ENCODE measurements at places on chromosomes 1 and 21. TPM values are rescaled to one million over a fixed set of nuclear protein-coding genes. Genes with fewer than 3 reads are reported as not detected.

DNA sequence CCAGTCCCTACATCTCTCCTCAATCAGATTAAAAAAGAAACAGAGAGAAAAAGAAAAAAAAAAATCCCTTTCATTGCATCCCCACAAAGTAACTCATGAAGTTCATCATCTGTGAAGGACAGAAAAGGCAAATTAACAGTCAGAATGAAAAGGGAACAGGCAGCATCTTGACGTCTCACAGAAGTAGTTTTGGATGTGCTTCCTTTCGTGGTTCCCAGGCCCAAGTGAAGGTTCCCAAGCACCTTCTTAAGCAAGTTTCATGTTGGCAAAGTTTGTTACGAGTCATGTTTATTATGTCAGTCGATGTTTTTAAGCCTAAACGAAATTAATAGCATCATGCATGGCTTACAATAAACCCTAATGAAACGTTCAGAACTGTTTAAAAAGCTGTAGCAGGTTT is 475.2 kb downstream of the SETD4 start:
- no peak for DNase-seq

The CFAP107 gene
- total RNA-seq, result 1.3 TPM

DNA sequence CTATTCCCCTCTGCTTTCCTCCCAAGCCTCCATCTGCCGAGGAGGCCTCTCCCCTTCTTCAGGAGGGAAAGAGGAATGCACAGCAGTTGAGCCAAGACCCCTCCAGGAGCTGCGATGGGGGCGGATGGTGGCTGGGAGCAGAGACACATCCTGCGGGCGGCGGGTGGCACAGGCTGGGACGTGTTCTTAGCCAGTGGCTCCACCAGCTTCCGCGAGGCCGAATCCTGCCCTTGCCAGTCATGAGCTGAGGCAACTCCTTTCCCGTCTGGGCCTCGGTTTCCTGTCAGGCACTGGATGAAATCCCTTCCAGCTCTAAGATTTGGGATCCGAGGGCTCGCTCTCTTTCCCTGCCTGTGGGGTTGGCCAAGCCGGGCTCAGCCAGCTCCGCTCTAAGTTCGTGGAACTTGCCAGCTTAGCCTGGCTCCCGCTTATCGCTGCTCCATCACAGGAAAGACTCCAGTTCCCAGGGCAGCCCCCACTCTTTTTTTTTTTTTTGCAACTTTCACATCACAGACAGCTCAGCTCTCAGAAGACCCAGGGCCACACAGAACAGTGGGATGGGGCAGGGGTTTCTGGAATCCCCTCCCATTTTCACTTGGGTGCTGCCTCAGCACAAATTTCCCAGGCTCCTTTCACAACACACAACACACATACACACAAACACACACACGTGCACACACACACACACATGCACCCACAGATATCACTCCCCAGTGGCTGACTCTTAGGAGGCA is 506 bp downstream of the MYOM3 start:
- DNase-seq, result peak; percentile 4

The SPRR2D gene
- total RNA-seq, result not detected

The SLC9A1 gene
- 48.0 TPM for total RNA-seq

The DNASE2B gene
- total RNA-seq, result 1.3 TPM

The PRDM16 gene
- 21.3 TPM for total RNA-seq

DNA sequence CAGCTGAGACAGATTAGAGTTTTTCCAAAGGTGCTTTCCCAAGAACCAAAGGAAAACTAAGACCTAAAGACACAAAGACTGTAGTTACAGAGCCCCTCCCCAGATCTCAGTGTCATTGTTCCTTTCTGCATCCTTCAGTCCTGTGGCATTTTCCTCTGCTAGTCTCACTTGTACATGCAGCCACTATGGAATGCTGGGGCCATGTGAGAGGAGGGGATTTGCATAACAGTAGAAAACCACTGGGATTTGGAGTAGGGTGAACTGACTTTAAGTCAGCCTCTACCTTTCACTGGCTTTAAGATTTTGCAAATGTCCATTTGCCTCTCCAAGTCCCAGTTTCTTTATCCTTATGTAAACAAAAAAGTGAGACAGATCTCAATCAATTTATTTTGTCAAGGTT is 119.4 kb upstream of the F3 start:
- no peak for DNase-seq

DNA sequence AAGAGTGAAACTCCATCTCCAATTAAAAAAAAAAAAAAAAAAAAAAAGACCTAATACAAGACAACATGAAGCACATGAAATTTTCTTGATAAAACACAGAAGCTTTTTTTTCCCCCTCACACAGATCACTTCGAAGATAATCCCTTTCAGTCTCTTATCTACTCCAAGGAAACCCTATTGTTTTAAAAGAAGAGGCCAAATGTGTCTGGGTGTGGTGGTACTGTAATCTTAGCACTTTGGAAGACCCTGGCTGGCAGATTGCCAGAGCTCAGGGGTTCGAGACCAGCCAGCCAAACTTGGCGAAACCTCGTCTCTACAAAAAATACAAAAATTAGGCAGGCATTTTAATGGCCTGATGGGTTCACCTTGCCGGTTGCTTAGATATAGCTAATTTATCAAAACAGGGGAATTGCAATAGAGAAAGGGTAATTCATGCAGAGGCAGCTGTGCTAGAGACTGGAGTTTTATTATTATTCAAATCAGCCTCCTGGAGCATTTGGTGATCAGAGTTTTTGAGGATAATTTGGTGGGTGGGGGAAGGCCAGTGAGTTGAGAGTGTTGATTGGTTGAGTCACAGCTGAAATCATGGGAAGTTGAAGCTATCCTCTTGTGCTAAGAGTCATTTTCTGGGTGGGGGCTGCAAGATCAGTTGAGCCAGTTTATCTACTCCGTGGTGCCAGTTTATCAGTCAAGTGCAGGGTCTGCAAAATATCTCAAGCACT is 62.5 kb downstream of the SLC16A1 start:
- DNase-seq, result no peak

GRCh38 chr1:244074559-244075171 is 23.6 kb downstream of the ZBTB18 start:
- no peak for DNase-seq

The MTHFR gene
- 34.0 TPM for total RNA-seq

The CNIH3 gene
- total RNA-seq, result 5.2 TPM

The CELA3A gene
- 11.7 TPM for total RNA-seq

The PYHIN1 gene
- 2.4 TPM for total RNA-seq

- DNase-seq, result no peak
Measured at GRCh38 chr1:53461323-53462044, 2.3 kb downstream of the DMRTB1 start.

GRCh38 chr1:47436979-47437446 is 831 bp upstream of the FOXD2 start:
- no peak for DNase-seq

DNA sequence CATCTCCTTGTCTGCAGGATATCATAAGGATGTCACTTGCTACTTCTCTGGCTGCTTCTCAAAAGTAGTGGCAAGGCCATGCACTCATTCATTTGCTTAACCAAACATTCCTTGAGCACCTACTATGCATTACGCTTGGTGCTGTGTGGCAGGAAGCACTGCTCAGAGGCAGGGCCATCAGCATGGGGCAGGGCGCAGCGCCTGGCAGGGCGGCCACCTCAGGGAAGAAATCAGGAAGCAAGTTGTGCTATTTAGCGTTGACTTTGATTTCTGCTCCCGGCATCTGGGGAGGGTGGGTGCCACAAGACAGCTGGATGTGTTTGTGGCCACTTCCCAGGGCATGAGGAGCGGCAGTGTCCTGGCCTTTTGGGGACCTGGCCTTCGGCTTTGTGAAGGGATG is 27.9 kb downstream of the PROK1 start:
- no peak for DNase-seq

DNA sequence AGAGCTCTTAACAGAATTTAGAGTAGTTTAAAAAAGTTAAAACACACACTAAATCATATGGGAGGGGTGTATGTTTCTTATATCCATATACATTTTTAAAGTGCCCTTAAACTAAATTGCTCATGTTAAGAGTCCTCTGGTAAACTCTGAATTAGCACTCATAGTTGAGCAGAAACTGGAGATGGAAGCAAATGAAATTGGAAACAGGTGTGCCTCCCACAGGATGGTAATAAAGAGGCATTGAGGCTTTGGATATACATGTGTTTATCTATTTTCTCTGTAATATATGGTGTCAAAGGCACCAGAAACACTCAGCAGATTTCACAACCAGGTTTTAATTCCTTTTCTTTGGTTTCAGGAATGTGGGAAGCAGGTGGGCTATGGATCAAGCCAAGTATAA is 188.6 kb downstream of the HS2ST1 start:
- DNase-seq, result no peak

The RHBG gene
- 0.74 TPM for total RNA-seq

GRCh38 chr1:92201973-92202372 is 15.7 kb upstream of the C1orf146 start:
- peak; percentile 15 for DNase-seq

The ENSA gene
- 245 TPM for total RNA-seq

The NBPF26 gene
- 46.7 TPM for total RNA-seq

DNA sequence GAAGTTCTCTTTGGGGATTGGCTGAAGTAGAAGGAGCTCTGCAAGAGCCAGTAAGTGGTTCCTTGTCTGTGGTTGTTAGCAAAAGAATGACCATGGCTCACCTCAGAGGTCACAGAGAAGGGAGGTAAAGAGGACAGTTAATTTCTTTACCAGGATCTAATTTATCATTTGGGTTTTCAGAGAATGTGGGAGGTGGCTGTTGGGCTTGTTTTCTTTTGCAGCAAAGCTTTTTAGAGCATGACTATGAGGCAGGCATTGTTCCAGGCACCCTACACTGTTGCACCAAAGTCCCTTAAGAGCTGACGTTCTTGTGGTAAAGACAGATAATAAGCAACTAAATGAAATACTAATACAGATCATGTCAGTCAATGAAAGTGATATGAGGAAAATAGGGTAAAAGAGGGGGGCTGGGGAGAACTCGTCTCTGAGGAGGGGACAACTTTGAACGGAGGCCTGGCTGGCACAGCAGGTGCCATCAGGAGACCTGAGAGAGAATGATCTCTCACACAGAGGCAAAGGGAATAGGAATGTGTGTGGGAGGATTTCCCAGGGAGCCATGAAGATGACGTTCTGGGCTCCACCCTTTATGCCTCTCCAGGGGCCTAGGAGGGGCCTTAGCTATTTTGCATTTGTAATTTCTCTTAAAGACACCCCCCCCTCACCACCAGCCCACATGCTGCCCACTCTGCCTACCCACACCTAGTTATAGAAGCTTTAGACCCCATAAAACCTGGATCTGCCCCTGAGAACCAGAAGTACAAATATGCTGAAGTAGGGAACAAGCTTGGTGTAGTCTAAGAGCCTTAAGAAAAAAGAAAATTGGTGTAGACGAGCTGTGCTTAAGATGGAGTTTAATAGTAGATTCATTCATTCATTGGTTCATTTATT is 177.5 kb downstream of the ROR1 start:
- DNase-seq, result no peak

- DNase-seq, result no peak
Measured at GRCh38 chr1:202012544-202013478, 2.4 kb downstream of the ELF3 start.

The SMCP gene
- not detected for total RNA-seq

The C1orf141 gene
- total RNA-seq, result 5.7 TPM

DNA sequence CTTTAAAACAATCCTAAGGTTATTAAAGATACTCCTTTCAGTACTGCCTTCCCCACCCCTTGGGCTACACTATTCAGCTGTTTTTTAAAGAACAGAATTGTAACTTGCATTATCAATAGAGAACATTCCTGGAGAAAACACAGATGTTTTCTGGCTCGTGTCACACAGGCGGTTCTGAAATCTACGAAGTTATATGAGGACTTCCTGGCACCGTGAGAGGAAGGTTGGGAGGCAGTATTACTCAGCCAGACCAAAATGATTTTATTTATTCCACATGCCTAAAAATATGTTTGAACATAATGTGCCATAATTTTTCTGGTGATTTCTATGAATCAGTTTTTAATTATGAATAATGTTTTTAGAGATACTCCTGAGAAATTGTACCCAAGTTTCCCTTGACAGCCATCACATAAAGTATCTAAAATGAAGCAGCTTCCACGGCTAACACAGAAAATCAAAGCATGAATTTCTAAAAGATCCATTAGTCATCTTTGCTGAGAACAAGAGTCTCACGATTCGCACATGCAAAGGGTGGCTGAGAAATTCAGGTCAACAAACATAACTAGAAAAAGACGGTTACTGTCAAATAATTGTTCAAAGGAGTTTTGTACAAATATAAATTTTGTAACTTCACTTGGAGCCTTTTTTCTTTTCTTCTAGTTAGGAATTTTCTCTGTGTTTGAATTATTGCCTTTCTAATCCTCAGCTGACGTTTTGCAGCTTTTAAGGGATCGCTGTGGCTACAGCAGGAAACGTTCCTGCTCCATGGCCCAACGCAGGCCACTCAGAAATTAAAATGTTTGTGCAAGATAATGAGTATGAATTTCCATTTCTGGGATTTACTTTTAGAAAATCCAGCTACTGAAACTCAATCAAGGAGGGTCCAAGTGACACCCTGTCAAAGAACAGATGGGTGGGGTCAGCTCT is 8.0 kb upstream of the SIM2 start:
- peak; percentile 22 for DNase-seq

- no peak for DNase-seq
Measured at GRCh38 chr1:45846931-45847330, 43.5 kb downstream of the MAST2 start.

- DNase-seq, result no peak
Measured at GRCh38 chr21:26089730-26090129, 80.8 kb downstream of the APP start.

DNA sequence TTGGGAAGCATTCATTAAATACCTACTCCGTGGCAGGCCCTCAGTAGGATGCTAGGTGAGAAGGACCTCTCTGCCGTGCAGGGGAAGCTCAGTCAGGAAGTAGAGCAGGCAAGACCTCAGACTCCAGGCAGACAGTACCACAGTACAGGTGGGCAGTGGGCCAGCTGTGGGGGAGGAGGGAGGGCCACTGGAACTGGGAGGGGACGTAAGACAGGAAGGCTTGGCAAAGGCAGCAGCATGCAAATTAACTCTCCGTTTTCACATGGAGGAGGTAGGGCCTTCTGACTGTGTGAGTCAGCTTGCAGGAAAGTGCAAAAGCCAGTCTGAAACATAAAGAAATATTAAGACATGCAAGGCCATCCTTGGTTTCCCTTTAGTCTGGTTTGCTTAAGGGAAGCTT is 157.7 kb downstream of the TRIM33 start:
- DNase-seq, result peak; percentile 86

DNA sequence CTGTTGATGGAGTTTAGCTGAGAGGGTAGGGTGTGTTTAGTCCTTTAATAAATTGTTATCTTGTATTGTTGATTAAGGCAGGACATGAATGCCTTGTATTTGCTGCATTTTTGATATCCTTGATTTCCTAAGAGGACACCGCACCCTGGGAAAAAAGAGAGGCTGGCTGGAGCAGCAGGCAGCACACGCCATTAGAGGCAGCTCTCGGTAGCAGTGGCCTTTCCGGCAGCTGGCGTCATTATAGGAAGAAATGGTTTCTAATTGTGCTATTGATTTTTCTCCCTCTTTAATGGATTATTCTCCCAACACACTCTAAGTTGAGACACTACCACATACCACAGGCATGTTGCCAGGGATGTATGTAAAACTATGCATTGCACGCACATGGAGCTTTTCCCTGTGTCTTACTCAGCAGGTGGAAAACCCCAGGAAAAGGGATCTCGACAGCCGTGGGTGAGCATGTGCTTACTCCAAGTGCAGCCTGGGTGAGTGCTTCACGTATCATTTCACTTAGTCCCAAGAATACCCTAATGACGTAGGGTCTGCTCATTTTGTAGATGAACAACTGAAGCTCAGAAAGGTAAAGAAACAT is 440.4 kb upstream of the RUNX1 start:
- no peak for DNase-seq

- peak; percentile 78 for DNase-seq
Measured at GRCh38 chr1:228935855-228936727, 200.8 kb downstream of the RHOU start.

- no peak for DNase-seq
Measured at GRCh38 chr1:167221126-167221737, 546 bp downstream of the POU2F1 start.

Data from lung (tissue), 17 donors.